Substantia nigra (tissue), 51 donors: ENCODE measurements at places on chromosomes 5 and 9.
A peak's percentile ranks its signal among the peaks of the same experiment; 100 is the strongest.

GRCh38 chr9:125066839-125067619 lies 76.3 kb downstream of the SCAI start:
- no peak for DNase-seq

GRCh38 chr5:179607160-179607931 lies 16.1 kb downstream of the HNRNPH1 start:
- peak; percentile 62 for DNase-seq

DNA sequence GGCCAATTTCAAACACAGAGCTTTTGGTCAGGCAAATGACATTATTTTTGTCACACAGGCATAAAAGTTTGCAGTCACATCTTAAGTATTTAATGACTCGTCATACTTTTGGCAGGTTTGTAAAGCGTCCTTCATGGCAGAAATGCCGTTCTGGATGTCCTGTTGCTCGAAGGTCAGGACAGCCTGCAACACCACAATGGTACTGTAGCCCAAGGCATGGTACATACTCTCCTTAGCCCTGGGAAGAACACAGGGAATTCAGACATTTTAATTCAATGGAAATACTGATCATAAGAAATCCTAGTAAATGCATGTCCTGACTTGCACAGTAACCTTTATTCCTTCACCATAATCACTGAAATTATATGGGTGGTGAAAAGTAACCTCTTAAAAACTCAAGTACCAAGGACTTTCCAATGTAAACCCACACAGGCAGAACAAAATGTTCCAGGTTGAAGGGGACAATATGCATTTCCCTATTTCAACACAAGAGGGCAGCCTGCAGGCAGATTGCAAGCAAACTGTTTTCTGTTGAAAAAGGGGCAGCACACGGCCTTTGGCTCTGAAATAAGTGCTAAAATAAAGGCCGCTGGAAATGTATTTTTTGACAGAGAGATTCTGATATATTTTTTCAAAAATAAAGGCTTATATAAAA lies 95.7 kb downstream of the TTC39B start:
- DNase-seq, result peak; percentile 50

DNA sequence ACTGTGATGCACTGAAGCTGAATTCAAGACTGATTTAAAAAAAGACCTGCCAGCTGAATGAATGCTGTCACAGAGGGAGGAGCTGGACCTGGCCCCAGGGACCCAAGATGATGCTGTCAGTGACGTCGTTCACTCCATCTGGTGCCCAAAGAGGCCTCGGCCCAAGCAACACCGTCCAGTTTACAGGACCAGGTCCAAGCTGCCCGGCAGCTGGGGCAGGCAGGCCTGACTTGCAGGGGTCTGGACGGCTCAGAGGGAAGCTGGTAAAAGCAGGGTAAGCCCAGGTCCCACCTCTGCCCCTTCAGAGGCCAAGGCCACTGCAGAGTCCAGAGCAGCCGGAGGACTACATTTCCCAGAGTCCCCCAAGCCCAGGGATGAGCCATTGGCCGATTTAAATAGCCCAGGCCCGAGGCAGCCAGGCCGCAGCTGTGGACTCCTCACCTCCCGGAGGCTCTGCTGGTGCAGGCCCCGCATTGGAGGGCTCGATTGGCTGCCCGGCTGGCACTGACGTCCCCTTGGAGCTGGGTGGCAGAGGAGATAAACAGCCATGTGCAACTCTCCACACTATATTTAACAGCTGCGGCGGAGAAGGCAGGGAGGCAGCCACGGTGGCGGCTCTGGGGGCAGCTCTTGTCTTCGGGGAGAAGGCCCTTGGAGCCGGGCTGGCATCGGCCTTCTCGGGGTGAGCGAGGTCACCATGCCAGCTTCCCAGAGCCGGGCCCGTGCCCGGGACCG lies at the start of gene PLPP7:
Gene PLPP7, plus strand, starts transcription at position 423 of the 735 bp plus-strand sequence. Its CDS starts 275 bp downstream, at position 698.
- DNase-seq, result peak; percentile 42

- DNase-seq, result no peak
These were observed 1.8 kb downstream of the FAM163B start for GRCh38 chr9:133607381-133607780.

DNA sequence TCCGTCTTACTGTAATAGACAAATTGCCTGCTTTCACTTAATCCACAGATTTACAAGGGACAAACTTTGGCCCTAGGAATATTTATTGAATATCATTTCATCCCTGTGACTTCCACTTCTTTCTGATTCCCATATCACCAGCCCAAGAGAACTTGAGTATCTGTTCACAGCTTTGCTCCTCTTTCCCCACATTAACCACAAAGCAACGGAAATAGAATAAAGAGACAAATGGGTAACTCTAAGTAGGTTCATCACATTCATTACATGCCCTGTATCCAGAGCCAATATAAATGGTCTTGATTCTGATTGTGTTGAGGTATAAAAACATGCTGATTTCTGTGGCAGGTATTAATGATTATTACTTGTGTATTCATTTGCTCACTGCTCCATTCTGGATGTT lies 41.9 kb downstream of the TMEM252 start:
- DNase-seq, result no peak
